Fibroblast of lung (primary cell): ENCODE measurements at places on chromosomes 3 and 15.

GRCh38 chr15:73818308-73818985, 54.9 kb upstream of the TBC1D21 start:
- DNase-seq, result no peak

DNA sequence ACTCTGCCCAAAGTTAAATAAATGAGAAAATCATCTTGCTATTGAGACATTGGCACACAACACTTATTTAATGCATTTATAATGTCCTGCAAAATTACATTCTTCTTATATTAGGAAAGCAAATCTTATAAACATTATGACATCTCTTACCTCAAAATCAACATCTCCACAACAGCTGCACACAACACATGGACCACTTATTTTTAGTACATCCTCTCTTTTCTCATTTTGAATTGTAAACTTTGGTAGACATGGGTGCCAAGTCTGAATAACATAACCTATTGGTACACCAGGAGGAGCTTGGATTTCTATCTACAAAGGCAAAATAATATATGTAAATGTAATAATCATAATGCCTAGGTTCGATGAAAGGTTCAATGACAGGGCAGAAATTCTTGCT, 23.0 kb downstream of the PLSCR1 start:
- DNase-seq, result no peak

DNA sequence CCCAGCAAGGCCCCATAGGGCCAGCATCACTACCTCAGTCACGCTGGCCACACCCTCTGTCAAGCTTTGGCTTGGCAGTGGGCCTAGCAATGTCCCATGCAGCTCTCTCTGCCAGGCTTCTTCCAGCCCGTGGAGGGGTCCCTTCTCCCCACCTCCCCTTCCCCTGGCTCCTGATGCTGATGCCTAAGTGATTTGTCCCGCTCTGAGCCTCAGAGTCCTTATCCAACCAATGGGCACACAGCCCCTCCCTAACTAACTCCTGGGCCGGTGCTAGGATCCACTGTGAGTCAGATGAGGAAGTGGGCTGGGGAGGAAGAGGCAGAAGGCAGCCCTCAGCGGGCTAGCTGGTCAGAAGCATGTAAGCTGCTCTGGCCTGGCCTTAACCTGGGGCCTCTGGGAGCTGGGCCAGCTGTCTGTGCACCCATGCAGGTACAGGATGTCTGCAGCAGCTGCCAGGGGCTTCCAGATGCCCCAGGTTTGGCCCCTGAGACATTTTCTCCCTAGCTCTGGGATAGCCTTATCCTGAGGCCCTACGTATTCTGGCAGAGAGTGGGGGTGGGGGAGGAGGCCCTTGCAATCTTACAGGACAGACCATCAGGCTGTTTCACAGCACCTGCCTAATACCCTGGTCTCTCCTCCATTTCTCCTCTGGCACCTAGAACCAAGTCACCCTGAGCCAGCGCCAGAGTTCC, 740 bp upstream of the ZBTB47 start:
- peak; percentile 85 for DNase-seq

GRCh38 chr3:177935047-177935446, 601.2 kb upstream of the KCNMB2 start:
- peak; percentile 13 for DNase-seq

DNA sequence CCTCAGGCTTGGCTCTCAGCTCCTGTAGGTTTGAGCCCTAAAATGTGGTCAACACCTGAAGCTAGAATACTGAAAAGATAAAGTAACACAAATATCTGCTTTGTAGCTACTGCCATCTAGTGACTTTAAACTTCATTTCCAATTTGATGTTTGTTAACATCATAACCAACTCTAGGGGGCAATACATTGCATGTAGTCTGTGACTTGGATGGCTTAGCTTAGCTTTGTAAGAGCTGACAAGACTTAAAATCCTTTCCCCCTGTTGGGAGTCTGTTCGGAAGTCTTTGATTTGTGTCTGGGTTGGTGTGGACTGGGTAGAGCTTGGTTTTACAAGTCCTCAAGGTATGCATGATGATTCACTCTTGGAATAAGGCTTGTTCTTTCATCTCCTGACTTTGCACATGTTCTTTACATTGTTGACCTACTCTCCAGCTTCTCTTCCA, 51.7 kb downstream of the SCN11A start:
- DNase-seq, result peak; percentile 60

DNA sequence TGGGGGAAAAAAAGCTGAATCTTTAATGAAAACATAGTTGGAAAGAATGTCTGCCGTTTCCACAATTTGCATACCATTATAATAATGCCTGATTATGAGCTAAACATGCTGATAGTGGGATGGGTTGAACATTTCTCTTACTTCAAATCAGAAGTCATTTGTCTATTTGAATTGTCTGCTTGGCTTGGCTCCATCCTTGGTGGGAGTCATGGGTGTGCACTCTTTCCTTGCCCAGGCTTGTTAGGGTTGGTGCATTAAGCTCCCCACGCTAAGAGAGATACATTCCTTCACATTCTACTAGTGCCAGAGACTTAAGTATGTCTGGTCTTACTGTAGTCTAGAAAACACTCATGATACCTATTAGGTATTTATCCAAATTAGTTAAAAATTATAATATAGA, 121.4 kb upstream of the RARB start:
- no peak for DNase-seq

- DNase-seq, result no peak
Observed at GRCh38 chr15:58548308-58549012, 116.7 kb downstream of the LIPC start.

DNA sequence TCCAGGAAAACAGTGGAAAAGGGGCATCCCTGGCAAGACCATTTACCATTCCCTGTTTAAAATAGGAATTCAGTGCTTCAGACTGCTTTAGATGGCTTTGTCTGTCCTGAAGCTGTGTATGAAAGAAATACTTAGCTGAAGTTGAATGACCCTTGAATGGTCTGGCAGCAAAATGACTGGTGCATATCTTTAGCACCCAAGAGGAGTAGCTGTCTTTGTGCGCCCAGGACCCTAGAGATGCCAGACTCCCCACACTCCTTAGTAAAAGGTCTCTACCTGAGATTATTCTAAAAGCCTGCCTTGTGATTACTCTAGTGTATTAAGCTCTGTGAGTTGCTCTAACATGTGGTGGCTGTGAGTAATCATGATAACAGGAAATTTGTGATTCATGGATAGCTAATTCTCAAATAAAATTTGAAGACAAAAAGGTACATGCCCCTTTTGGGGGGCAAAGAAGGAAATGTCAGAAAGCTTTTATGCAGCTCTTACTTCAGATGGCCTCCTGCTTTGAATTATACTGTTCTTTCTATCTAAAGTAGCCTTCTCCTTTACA, 3.2 kb downstream of the MAPKBP1 start:
- no peak for DNase-seq

GRCh38 chr3:18424213-18424728, 868 bp downstream of the SATB1 start:
- no peak for DNase-seq
